Articular chondrocyte of knee joint (primary cell): ENCODE measurements at places on chromosomes 2 and 18. TPM values are rescaled to one million over a fixed set of nuclear protein-coding genes. Genes with fewer than 3 reads are reported as not detected.

SFXN5 gene
- total RNA-seq, result 16.6 and 17.8 TPM in 2 replicates

SIX3 gene
- total RNA-seq, result not detected in 2 replicates

VAMP8 gene
- total RNA-seq, result 9.9 and 12.4 TPM in 2 replicates

SERPINB2 gene
- total RNA-seq, result 0.22 TPM in 1 of 2 replicates, not detected in the other

BBS5 gene
- total RNA-seq, result 8.5 and 9.0 TPM in 2 replicates

COX7A2L gene
- 162 and 174 TPM in 2 replicates for total RNA-seq
